Right hindlimb (tissue), 1 donor: ENCODE measurements at places on chromosomes 11 and 22.

- DNase-seq: no peak
Observed at GRCh38 chr11:112388496-112388895, 127.8 kb upstream of the PLET1 start.

- DNase-seq: no peak
Observed at GRCh38 chr22:31650391-31650790, 11.6 kb downstream of the PISD start.

- DNase-seq: no peak
Observed at GRCh38 chr11:32531528-32531927, 52.1 kb upstream of the EIF3M start.

GRCh38 chr11:66268952-66269905, 790 bp downstream of the RAB1B start:
- peak; percentile 49 for DNase-seq

DNA sequence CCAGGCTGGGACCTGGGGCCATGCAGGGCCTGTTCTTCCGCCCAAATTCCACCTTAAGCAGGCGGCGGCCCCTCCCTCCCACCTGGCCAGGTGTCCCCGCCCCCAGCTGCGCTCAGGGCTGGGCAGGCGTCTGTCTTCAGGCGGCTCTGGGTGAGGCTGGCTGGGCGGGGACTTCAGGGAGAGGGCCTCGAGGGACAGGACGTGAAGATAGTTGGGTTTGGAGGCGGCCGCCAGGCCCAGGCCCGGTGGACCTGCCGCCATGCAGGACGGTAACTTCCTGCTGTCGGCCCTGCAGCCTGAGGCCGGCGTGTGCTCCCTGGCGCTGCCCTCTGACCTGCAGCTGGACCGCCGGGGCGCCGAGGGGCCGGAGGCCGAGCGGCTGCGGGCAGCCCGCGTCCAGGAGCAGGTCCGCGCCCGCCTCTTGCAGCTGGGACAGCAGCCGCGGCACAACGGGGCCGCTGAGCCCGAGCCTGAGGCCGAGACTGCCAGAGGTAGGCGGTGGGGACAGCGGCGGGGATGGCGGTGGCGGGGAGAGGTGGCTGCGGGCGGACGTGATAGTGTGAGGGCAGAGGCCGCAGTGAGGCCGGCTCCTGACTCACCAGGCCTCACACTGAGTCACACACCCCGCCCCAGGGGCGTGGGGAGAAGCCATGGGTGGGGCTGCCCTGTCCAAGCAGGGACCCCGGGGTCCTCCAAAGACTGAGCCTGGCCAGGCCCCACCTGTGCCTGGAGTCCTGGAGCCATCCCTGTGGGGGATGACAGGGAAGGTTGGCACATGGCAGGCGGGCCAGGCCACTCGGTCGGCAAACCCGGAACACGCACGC, at the start of gene PKP3:
PKP3 (plus strand) TSS at position 176 of the 824 bp plus-strand sequence; CDS start at position 260, 84 bp downstream.
- DNase-seq: no peak

DNA sequence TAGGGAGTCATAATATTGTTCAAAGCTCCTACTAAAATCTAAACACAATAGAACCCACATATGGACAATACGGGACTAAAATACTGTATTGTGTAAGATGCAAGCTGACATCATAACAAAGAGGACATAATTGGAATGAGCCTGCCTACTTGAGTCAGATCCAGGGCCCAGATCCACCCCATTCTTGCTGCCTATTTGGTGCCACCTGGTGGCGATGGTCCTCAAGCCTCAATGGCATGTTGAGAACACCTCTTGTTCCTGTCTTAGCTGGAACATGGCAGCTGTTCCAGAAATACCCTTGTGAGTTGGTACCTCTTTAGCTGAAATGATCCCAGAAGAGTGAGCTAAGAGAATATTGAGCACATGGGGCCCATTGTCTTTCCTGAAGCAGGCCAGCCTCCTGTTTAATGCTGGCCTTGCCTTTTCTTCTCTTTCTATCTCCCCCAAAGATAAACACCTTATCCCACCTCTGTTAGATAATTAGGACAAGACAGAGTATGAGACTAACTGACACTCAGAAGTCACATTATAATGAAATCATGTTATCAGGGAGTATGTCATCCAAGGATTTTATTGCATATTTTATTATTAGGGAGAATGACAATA, 680.9 kb upstream of the ANO5 start:
- DNase-seq: peak; percentile 45

- DNase-seq: no peak
Observed at GRCh38 chr11:118996926-118997626, 862 bp upstream of the CENATAC start.

DNA sequence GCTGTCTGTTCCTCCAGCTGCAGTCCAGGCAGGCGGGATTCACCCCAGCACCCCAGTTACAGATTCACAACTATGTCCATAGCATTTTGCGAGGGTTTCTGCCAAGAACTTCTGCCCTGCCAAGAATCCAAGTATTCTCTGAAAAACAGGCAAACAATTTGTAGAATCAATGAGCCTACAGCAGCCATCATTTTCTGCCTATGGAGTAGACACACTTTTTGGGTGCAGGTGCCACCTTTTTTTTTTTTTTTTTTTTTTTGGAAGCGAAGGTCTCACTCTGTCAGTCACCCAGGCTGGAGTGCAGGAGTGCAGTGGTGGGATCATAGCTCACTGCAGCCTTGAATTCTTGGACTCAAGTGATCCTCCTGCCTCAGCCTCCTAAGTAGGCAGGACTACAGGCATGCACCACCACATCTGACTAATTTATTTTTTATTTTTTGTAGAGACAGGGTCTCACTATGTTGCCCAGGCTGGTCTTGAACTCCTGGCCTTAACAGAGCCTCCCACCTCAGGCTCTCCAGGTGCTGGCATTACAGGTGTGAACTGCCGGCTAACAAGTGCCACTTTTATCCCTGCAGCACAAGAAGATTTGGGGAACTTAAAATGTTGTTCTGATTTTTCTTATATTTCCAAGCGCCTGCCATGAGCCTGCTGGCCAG, 195.1 kb downstream of the SNX19 start:
- DNase-seq: peak; percentile 43

DNA sequence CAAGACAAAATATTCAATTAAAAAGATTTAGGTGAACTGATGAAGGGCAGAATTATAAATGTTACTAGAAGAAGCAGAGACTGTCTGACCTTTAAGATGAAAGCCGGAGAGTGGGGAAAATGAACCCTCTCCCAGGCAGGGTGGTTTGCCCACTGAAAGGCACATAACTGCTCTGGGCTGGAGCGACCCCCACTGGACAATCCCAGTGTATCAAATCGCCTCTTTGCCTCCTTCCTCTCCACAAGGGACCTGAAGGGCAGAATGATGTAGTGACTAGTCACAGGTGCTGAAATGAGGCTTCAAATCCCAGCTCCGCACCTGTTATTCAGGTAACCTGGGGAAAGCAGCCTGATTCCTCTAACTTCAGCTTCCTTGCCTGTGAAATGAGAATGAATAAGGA, 69.0 kb downstream of the EFCAB6 start:
- DNase-seq: no peak

DNA sequence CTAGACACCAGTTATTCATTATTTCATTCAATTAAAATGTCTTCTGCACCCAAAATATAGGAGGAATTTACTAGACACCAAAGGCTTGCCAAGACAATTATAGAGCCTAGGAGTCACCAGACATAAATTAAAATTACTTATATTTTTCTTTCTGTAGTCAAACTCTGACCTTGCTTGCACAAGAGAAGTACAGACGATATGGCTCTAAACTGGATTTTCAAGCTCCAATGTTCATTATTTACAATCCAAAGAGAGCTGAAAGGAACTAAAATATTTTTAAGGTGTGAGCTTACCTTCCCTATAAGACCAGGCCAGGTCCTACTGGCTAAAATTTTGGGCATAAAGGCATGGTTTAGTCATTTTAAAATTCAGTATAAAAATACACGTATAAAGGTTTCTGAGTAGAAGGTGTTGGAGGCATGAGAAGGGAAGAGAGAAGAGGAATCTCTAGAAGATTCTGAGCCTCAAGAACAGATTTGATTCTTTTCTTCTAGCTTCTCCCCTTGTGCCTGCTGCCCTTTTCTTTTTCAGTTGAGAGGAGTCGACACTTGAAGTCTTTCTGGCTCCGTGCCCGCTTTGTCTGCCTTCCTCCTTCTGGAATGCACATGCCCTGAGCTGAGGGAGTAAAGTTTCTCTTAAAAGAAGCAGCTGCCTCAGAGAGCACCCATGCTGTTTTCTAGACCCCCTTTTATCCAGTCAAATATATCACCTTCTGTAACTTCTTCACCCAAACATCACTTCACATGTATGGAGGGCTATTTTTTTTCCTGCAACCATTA, 13.5 kb downstream of the C11orf97 start:
- DNase-seq: peak; percentile 54

- no peak for DNase-seq
Observed at GRCh38 chr11:7671347-7672215, 1.7 kb downstream of the CYB5R2 start.

DNA sequence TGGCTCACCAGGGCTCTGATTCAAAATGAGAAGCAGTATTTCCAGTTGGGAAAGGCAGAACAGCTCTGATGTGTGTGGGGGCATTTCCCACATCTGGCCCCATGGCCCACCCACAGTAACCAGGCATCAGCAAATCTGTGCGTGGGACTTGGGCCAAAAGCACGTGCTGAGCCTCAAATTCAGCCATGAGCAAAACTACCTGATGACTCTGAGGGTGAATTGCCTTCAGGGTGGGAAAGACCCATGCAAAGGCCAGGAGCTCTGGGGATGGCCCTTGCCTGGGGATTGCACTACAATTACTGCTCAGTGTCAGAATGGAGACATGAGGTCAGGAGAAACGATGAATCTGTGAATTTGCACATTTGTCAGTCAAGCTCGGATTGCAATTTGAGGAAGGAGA, 20.9 kb downstream of the TP53AIP1 start:
- no peak for DNase-seq

DNA sequence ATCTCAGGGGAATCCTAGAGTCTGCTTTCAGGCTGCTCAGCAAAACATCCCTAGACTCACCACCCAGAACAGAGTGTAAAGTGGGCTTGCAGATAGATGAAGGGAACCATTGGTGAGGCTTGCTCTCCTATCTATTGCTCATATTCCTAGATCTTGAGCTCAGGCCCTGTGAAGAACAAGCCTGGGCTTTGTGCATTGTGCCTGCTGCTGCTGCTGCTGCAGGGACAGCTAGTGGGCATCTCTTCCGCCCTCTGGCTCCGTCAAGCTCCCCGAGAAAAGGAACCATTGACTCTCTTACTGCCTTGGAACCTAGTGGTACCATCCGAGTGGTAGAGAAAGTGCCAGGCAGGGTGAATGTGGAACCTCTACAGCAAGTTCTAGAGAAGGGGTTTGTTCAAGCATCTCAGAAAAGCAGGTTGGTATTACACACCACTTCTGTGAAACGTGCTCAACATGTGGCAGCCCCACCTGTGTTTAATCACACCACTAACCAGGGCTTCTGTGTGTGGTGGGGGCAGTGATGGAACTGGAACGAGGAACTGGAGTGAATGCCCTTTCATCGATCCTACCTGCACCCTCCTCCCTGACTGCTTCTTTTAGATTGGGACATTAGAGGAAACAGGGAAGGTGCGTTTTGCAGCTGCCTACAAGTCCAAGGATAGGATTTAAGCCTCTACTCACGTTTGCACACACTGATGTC, 4.4 kb downstream of the BACE1-AS start:
- DNase-seq: no peak

DNA sequence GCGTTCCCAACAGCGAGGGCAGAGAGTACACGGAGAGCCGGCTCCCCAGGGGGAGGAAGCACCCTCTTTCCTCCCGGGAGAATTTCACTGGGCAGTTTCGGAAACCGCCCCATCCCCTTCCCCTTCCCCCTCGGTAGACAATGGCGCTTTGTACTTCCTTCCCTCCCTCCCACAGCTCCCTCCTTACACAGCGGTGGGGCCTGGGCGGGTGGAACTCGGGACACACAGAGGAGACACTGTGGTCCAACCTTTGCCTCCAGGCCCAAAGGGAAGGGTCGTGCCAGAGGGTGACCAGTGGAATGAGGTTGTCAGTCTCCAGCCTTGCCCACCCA, 4.3 kb downstream of the SMTN start:
- peak; percentile 58 for DNase-seq

- no peak for DNase-seq
Observed at GRCh38 chr11:62923601-62924411, 2.6 kb upstream of the CHRM1 start.

- DNase-seq: no peak
Observed at GRCh38 chr22:19109198-19110063, 12.8 kb downstream of the DGCR2 start.

- DNase-seq: no peak
Observed at GRCh38 chr11:121755906-121756305, 303.1 kb upstream of the SORL1-AS1 start.

DNA sequence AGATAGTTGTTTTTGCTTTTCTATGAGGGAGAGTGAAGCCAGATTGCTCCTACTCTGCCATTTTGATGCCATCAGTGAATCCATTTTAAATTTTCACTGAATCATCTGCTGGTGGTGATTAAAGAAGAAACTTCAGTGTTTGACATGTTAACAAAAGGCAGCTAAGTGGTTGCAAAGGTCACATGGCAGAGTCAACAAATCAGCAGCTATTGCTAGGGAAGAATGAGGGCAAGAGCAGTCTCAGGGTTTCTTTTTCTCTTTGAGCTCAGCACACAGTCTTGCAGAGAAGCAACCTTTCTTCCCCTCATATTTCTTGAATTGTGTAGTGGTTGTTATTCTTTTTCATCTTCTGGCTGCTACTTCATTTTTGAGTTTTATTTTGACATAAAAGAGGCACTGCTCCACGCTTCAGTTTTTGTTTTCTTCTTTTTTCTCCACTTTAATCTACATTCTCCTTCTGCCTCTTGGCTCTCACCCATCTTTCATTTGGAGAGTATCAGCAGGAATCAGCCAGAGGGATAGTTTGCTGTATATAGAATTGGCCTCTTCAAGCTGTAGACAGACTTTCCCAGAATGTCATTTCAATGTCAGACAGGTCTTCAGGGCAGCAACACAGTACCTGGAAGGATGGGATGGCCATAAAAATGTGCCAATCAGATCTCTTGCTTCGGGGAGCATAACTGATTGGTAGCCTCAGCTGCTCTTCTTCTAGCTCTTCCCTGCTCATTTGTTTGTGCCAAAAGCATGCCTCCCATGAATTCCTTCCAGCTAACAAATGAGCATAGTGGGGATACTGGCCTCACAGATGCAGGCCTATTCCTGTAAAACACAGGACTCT, 153.9 kb downstream of the TRPC6 start:
- DNase-seq: no peak

GRCh38 chr11:126339073-126339862, 16.2 kb upstream of the ST3GAL4 start:
- DNase-seq: no peak

- DNase-seq: no peak
Observed at GRCh38 chr22:36333644-36334043, 54.1 kb downstream of the MYH9 start.

DNA sequence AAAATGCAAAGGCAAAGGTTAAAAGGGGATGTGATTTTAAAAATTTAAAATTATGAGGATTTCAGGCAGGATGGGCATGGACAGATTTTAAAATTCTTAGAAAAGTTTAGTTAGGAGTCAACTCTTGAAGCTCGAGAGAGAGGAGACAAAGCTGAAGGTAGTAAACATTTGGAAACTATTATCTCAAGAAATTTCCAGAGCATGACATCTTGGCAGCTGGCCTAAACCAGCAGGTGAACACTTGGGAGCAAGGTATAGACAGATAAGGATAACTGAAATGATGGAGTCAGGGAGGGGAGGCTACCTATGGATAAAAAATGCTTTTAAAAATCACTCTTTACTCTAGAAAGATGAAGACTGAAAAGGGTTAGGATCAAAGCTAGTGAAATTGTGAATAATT, 13.7 kb downstream of the POU2AF3 start:
- no peak for DNase-seq

- DNase-seq: no peak
Observed at GRCh38 chr11:120215634-120216033, 4.8 kb downstream of the OAF start.
